ENCODE measurements at places on chromosomes 6 and 20. TPM values are rescaled to one million over a fixed set of nuclear protein-coding genes. Genes with fewer than 3 reads are reported as not detected.

BANF2 gene
- not detected for total RNA-seq

SERINC3 gene
- 113 TPM for total RNA-seq

PEX3 gene
- total RNA-seq, result 20.6 TPM

TRIM40 gene
- not detected for total RNA-seq

HLA-DRA gene
- total RNA-seq, result 0.45 TPM

C20orf144 gene
- total RNA-seq, result 0.18 TPM

EPHA7 gene
- 1.5 TPM for total RNA-seq

SPINT4 gene
- total RNA-seq, result not detected

DNAAF9 gene
- 13.3 TPM for total RNA-seq

B3GAT2 gene
- not detected for total RNA-seq

SLC22A16 gene
- not detected for total RNA-seq

HSPA1L gene
- 1.4 TPM for total RNA-seq

FAM217A gene
- total RNA-seq, result not detected

SPEF1 gene
- total RNA-seq, result 0.09 TPM

DLL1 gene
- total RNA-seq, result 4.9 TPM

TRIM10 gene
- total RNA-seq, result not detected

TRERF1 gene
- total RNA-seq, result 12.0 TPM

DYNLT2 gene
- total RNA-seq, result 2.0 TPM

MYL9 gene
- 50.0 TPM for total RNA-seq

BEND6 gene
- 34.8 TPM for total RNA-seq

APMAP gene
- total RNA-seq, result 132 TPM

PROKR2 gene
- total RNA-seq, result not detected

C20orf204 gene
- total RNA-seq, result 1.6 TPM

BEND3 gene
- total RNA-seq, result 1.9 TPM

DAAM2 gene
- total RNA-seq, result 3.4 TPM

METTL24 gene
- total RNA-seq, result 0.09 TPM

CFB gene
- total RNA-seq, result 32.9 TPM

ARMH2 gene
- total RNA-seq, result not detected

SCAND1 gene
- 161 TPM for total RNA-seq

TBXT gene
- total RNA-seq, result not detected

ENPP4 gene
- total RNA-seq, result 0.99 TPM

TASP1 gene
- 6.5 TPM for total RNA-seq

CDH26 gene
- total RNA-seq, result not detected

PCIF1 gene
- 15.9 TPM for total RNA-seq

PDYN gene
- total RNA-seq, result not detected

LRP11 gene
- total RNA-seq, result 74.1 TPM

CRISP2 gene
- not detected for total RNA-seq

MUC22 gene
- not detected for total RNA-seq

ZNF184 gene
- 6.5 TPM for total RNA-seq

TGM3 gene
- 0.08 TPM for total RNA-seq

CST5 gene
- not detected for total RNA-seq

SYCP2L gene
- total RNA-seq, result not detected

MYB gene
- 0.54 TPM for total RNA-seq

PBX2 gene
- 6.5 TPM for total RNA-seq

PSORS1C2 gene
- total RNA-seq, result not detected

Data from fibroblast of the aortic adventitia (primary cell).